Stimulated activated CD4-positive, alpha-beta T cell treated with anti-CD3 and anti-CD28 coated beads, Interleukin-15, amount 100 ng/mL, for 1 hour (primary cell): ENCODE measurements at places on chromosomes 7 and 10.

DNA sequence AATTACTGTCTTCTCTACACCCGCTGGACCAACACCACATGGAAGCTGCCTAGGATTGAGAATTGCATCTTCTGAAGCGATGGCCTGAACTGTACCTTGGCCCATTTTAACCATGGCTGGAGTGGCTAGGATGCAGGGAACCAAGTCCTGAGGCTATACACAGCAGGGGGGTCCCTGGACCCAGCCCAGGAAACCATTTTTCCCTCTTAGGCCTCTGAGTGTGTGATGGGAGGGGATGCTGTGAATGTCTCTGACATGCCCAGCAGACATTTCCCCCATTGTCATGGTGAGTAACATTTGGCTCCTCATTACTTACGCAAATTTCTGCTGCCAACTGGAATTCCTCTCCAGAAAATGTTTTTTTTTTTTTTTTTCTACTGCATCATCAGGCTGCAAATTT lies 822.7 kb downstream of the PCDH15 start:
- no peak for DNase-seq

DNA sequence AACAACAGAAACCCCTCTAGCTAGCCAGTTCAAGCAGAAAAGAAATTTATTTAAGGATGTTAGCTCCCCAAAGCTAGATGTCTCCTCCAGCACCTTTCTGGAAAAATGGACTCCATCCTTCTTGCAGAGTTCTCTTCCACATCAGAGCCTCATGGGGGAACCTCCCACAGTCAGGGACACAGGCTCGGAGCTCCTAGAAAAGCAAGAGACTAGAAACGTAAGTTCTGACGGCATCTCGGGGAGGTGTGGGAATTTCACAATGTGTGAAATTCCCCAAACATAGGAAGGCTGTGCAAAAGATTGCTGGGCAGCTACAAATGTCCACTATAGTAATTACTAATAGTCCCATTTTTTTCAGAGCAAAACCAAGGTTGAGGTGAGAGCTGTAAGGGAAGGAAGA lies 184.8 kb downstream of the EVX1 start:
- no peak for DNase-seq

- no peak for DNase-seq
These were observed 220.5 kb downstream of the MLLT10 start for GRCh38 chr10:21754410-21755011.

DNA sequence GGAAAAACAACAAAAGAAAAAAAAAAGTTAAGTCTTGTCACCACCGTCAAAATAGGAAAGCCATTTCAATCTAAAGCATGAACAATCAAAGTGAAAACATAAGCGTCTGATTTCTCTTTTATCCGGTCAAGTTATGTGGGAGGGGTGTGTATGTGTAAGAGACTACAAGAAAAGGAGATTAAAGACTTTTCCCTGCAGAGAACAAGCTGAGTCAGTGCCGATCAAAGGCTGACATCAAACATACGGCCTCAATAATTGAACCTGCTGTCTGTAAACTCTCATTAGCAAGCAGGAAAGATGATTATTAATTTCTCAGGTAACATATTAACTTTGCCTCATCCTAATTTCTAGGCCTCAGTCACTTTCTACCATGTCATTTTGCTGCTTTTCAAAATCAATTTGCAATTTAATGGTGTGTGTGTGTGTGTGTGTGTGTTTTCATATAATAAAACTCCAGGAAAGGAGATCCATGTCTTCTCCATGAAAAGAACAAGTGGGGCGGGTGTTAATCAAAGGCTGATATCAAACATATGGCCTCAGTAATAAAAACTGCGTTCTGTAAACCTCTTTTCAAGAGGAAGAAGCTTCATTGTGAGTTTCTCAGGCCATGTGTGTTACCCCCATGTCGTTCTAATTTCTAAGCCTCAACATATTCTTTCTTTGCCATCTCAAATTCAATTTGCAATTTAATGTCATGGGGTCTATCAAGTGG lies 649.1 kb upstream of the SORCS1 start:
- DNase-seq = no peak

GRCh38 chr7:93212881-93213280 lies 13.4 kb downstream of the HEPACAM2 start:
- no peak for DNase-seq

DNA sequence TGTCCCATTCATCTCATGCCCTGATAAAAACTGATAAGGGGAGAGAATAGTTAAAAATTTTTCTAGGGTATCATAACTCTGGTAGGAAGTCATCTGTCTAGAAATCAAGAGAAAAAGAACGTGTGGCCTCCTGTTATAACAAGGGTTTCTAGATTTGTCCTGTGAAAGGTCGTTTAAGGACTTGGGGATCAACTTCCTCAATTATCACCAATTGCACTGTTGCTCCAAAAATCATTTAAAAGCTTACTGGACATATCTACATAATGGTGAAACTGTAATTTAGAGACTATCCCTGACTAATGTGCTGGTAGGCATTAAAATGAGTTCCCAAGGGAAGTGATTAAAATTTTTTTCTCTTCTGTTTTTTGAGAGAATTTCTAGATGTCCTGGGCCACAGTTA lies 58.2 kb downstream of the GPR141 start:
- DNase-seq = no peak

DNA sequence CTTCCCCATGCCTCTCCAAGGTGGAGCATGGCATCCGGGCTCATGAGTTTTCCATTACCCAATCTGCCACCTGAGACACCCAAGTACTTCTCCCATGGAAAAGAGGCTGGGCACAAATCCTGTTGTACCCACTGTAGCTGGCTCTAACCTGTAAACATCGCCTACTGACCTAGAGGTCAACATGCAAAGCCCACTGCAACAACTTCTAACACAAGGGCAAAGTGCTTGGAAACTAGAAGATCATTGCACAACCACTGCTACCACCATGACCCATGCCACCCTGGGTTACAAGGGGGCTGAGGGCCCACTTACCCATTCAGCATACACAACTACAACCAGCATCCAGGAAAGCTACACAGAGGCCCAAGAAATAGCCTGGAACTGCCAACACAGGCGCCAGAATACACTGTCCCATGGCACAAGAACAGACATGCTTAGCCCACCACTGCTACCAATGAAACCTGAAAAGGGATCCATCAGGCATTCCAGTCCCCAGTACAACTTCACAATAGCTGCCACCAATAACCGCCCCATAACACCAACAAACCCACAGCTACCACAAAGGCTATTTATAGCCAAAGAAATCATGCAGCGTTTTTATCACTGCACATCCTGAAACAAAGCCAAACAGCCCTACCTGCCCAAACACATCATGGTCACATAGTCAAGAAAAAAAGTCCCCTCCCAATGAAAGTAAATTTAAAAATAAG lies 63.4 kb downstream of the RNF32 start:
- no peak for DNase-seq

DNA sequence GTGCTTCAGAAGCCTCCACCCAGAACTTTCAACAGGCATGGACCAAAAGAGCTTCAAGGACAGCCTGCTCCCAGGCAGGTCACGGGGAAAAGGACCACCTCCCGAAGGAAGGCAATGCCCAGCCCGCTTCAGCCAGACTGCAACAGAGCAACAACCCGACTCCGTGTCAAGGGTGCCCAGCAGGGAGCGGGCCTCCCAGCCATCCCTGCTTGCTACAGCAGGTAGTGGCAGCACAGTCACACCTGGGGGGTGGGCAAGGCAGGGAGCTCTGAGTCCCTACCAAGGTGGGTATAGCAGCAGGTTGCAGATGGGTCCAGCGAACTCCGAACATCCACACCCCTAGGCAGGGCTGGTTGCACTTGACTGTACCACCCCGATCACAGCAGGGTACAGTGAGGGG lies 467.8 kb upstream of the PFKP start:
- DNase-seq = no peak

DNA sequence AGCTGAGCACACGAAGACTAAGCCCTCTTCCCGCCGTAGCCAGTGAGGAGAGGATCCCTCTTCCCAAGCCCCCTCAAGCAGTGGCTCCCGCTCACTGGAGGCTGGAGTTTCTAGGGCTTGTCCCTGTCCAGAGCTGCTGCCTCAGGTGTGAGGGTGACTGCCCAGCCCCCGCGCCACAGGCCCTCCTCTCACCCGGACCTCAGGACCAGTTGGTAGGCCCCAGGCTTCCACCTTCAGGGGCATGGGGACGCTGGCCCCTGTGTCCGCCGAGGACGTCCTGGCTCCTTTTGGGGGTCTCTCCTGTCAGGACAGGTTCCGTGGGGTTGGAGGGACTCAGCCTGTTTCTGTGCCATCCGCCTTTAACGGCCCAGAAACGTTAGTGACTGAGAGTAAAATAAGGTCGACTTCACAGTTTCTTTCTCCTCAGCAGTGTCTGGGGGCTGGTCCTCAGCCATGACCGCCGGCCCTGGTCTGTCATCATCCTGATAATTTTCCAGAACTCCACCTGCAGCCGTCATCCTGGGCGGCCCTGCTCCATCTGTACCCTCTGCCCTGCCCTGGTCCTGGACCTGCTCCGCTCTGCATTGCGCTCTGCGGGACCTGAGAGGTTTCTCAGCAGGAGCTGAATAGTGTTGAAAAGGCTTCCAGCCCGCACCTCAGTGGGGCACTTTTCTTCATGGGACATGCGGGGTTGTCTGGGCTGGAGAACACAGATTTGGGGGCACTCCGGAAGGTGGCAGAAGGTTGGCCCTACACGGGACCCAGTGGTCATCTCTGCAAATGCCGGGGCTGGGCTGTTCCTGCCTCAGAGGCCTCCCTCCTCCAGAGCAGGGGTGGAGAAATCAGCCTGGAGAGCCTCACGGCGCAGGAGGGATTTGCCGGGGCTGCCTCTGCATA lies 36.0 kb upstream of the FAM20C start:
- DNase-seq = no peak

DNA sequence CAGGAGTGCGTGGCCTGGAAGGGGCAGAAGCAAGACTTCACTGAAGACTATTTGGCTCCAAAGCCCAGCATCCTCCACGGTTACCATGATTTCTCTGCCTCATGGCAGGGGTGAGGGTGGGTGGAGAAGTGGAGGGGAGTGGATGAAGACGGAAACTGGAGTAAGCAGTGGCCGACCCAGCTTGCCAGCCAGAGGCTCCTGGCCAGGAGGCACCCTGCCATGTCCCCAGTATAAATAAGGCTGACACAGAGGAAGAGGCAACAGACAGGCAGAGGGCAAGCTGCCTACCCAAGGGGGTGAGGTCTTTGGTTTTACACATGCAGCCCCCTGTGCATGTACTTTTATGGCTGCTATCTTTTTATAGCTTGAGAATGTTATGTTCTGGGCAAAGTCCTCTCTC lies 102.6 kb upstream of the TBX20 start:
- no peak for DNase-seq

DNA sequence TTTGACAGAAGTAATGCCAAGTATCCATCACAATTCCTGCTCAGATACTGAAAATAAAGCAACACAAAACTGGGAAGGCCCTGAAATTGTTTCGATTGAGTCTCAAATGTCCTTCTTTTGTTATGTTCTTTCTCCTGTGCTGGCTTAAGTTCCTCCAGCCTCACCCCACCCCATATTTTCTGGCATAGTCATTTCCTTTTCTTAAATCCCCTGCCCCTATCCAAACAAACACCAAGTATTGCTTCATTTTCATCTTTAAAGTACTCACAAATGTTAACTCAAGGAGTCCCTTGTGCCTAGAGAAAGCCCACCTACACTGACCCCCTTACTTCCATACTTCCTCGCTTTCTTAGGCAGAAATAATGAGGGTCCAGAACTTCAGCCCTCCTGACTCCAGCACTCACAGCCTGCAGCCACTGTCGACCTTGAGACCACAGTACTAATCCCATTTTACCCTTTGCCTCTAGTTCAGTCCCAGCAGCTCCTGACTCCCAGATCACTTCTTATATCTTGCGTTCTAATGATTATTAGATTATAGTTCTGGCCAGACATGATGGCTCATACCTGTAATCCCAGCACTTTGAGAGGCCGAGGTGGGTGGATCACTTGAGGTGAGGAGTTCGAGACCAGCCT lies 73.2 kb upstream of the ST8SIA6 start:
- DNase-seq = no peak

GRCh38 chr7:65731562-65732035 lies 141.3 kb upstream of the VKORC1L1 start:
- DNase-seq = peak; percentile 1

- DNase-seq = no peak
These were observed 165.3 kb downstream of the PTPRN2 start for GRCh38 chr7:158422196-158422886.

DNA sequence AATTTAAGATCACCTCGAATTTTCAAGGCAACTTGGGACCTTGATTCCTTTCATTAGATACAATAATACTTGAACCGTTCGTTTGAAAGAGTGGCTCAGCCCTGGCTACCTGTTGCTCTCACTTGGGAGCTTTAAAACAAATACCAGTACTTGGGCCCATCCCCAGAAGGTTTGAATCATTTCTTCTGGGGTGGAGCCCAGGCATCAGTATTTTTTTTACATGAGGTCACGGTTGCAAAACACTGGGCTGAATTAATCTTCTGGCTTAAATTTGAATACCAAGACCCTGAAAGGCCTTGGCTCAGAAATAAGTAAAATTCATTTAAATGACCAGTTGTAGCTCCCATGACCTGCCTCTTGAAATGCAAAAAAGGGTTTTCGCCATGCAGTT lies 214.9 kb downstream of the CREB5 start:
- DNase-seq = no peak

- no peak for DNase-seq
These were observed 56.7 kb downstream of the IDE start for GRCh38 chr10:92517034-92517655.

DNA sequence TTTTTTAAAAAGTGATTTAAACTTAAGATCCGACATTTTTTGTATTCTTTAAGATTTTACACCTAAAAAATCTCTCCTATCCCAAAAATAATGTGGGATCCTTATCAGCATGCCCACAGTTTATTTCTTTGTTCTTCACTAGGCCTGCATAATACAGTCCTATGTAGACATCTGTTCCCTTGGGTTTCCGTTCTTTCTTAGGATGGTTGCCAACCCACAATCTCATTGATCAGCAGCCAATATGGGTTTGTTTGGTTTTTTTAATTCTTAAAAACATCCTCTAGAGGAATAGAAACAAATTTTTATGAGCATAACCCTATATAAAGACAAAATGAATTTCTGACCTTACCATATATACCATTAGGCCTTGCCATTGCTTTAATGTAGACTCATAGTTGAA lies 8.4 kb upstream of the HBP1 start:
- no peak for DNase-seq

GRCh38 chr7:41134300-41135255 lies 568.3 kb downstream of the INHBA start:
- DNase-seq = no peak

DNA sequence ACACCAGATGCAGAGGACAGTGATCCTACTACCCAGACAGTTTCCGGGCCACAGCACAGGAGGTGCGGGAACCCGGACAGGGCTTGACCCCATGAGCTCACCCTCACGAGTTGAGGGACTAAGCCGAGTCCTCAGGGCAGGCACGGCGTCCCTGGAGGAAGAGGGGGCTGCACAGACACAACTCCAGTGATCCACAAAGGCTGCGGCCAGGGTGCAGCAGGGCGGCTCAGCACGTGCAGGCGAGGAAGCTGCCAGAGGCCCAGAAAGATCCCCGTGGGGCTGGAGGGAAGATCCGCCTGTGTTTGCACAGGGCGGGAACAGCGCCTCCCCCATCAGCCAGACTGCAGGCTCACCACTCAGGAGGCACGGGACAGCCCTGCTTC lies 45.9 kb upstream of the TMEM72 start:
- no peak for DNase-seq

- no peak for DNase-seq
These were observed 812.2 kb downstream of the GRM8 start for GRCh38 chr7:126440542-126440941.

GRCh38 chr7:64997927-64998391 lies 7.1 kb upstream of the ZNF117 start:
- DNase-seq = no peak
